ENCODE measurements at places on chromosomes 5 and 9.

DNA sequence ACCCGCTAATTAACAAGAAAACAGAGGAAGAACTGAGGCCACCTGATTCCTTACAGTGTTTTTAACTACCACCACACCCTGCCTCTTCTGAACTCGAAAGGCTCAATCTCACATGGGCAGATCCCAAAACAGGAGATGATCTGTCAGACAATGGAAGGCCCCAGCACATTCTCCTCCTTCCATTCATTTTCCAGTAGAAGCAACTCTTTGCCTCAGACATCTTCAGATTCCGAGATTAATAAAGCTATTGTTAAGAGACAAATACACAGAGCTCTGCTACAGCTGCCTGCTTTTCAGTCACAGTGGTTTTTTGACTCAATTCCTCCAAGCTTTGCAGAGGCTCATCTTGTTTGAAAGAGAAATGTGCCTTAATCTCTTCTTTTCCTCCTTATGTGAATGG, 127.2 kb upstream of the ADAMTSL1 start:
- no peak for DNase-seq

GRCh38 chr5:137995077-137995748, 37.7 kb downstream of the FAM13B start:
- no peak for DNase-seq

- DNase-seq = peak; percentile 85
These were observed 4.8 kb upstream of the SMU1 start for GRCh38 chr9:33081128-33081851.

DNA sequence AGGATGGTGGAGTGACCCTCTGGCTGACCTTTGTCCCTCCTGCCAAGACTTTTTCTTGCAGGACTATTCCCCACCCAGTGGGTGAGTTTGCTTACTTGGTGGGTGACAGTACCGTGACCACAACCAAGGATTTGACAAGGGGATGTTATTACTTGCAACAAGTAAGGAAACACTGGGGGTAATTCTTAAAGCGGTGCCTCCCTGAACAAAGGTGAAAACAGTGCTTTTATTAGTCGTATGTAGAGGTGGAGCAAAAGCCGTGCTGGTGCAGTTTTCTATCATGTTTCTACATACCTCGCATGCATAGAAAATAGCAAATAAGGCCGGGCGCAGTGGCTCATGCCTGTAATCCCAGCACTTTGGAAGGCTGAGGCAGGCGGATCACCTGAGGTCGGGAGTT, 41.0 kb upstream of the KDM4C start:
- DNase-seq = no peak

DNA sequence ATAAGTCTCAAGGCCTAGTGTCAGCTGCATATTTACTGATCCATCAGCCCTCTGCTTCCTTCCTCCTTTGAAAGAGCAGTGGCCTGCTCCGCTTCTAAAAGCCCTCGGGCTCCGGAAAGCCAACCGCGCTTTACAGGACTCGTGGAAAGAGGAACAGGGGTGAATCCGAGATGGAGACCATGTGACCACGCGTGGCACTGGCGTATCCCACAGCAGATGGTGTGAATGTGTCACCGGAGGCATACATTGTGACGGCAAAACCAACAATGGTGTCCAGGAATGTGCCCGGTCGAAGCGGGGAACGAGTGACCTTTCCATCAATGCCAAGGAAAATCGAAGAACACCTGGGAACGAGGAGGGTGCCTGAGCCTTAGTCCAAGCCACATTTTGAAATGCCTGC, 484.6 kb downstream of the SPATA31A7 start:
- DNase-seq = no peak

- DNase-seq = no peak
These were observed 393.2 kb upstream of the ZNF608 start for GRCh38 chr5:125139590-125139989.

Measured in NCI-H748 treated with DMSO at 0.1 percent for 48 hours (cell line).